ENCODE measurements at places on chromosomes 3 and 15.

DNA sequence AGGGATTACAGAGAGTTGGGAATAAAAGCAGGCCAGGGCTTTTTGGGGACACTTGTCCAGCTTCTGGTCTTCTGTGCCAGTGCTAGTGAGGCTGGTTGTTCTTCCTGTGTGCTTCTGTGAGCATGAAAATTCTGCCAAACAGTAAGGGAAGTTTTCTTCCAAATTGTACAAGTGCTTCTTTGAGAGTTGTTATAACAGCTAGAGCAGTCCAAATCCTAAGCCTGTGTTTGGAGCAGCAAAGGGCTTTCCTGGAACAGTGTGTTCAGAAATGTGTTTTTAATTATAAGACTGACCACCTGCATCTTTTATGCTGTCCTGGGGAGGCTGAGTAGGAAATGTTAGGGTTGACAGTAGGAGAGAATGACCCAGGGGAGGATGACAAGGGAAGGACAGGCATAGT lies 223.0 kb upstream of the P2RY1 start:
- DNase-seq: no peak

- no peak for DNase-seq
These were observed 18.1 kb downstream of the SCG3 start for GRCh38 chr15:51699373-51699772.

- no peak for DNase-seq
These were observed 212.3 kb upstream of the CFAP20DC start for GRCh38 chr3:59262076-59262498.

GRCh38 chr15:63722204-63722808 lies 111.4 kb downstream of the HERC1 start:
- DNase-seq: no peak

- no peak for DNase-seq
These were observed 230.8 kb downstream of the CGGBP1 start for GRCh38 chr3:87828046-87828445.

GRCh38 chr3:184808021-184808420 lies 3.9 kb upstream of the VPS8 start:
- DNase-seq: no peak

GRCh38 chr15:33370623-33371020 lies 59.9 kb downstream of the RYR3 start:
- DNase-seq: no peak

DNA sequence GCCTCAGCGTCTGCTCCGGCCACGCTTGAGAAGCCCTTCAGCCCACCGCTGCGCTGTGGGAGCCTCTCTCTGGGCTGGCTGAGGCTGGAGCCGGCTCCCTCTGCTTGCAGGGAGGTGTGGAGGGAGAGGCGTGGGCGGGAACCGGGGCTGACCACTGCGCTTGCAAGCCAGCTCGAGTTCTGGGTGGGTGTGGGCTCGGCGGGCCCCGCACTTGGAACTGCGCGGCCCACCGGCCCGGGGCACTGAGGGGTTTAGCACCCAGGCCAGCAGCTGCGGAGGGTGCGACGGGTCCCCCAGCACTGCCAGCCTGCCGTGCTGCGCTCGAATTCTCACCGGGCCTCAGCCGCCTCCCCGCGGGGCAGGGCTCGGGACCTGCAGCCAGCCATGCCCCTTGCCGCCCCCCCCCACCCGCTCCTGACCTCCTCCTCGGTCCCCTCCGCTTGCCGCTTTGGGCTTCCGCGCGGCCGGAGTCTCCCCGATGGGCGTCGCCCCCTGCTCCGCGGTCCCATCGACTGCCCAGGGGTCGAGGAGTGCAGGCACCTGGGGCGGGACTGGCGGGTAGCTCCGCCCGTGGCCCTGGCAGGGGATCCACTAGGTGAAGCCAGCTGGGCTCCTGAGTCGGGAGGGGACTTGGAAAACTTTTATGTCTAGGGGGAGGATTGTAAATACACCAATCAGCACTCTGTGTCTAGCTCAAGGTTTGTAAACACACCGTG lies 106.7 kb downstream of the RAP2B start:
- DNase-seq: no peak

DNA sequence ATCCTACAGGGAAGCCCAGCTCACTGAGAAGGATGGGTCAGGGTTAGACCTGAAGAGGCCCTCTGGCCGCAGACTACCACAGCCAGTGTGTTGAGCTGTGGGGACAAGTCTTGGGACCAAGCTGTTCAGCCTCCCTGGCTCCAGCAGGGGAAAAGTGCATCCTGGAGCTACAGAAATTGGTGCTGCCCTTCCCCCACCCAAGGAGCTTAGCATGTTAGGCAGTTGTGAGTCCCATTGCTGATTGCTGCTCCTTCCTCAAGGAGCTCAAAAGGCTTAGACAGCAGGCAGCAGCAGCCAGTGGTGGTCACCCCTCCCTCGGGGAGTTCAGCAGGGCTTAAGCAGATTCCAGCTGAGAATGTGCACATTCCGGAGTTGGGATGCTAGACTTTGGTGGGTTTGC lies 165.6 kb downstream of the ATP8B4 start:
- DNase-seq: no peak

DNA sequence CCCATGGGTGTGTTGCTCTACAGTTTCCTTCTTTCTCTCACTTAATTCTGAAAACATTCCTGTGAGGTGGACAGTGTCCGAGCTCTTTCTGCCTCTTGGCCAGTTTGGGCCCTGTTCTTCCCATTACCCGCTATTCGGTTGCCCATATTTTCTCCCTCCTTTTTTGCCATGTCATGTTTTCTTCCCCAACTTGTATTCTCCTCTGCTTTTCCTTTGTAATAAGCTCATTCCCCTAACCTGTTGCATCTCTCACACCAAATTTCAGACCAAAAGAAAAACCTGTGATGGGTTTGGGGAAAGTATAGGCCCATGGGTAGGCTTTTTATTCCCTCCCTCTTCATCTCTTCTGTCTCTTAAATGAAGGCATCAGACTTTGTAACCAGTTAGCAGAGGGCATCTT lies 30.5 kb downstream of the NKIRAS1 start:
- DNase-seq: no peak

GRCh38 chr3:127707851-127708411 lies 35.2 kb downstream of the ABTB1 start:
- DNase-seq: no peak

DNA sequence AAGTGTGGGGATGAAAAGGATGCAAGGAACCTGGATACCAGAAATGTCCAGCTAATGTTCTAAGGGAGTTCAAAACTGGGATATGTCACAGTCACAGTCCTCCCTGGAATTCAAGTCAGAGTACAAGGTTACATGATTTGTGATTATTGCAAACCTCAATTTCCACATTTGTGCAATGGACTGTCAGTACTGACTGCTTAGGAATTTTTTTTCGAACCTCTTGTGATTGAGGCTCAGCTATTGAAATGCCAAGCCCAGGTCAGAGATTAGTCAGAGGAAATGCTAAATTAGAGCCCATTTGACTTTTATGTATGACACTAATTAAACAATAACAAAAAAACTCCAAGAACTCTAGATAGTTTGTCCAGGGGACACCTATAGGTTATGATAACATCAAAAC lies 210.2 kb downstream of the THSD4 start:
- DNase-seq: no peak

DNA sequence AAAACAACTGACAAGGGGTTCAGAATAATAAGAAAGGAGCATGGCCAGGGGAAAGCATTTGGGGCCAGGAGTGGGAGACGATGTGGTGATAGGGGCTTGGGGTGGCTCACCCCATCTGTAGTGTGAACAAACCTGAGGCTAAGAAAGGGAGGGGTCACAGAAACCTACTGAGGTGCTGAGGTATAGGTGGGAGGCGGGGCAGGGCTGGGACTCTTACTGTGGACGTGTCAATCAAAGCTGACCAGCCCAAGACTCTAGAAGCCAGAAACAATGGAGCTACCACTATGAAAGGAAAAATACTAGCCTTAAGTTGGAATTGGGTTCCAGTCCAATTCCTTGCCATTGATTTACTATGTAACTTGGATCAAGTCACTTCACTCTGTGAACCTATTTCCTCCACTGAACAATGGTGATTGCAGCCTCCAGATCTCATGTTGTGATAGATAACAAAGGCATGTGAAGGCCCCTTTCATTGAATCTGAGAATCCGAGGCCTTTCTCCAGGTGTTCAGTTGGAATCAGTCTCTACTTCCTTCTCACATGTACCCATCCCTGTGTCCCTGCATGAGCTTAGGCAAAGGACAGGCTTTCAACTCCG lies 260.9 kb upstream of the HES1 start:
- no peak for DNase-seq

Measured in NCI-H1105 (cell line).